ENCODE measurements at places on chromosomes 3 and 15.

DNA sequence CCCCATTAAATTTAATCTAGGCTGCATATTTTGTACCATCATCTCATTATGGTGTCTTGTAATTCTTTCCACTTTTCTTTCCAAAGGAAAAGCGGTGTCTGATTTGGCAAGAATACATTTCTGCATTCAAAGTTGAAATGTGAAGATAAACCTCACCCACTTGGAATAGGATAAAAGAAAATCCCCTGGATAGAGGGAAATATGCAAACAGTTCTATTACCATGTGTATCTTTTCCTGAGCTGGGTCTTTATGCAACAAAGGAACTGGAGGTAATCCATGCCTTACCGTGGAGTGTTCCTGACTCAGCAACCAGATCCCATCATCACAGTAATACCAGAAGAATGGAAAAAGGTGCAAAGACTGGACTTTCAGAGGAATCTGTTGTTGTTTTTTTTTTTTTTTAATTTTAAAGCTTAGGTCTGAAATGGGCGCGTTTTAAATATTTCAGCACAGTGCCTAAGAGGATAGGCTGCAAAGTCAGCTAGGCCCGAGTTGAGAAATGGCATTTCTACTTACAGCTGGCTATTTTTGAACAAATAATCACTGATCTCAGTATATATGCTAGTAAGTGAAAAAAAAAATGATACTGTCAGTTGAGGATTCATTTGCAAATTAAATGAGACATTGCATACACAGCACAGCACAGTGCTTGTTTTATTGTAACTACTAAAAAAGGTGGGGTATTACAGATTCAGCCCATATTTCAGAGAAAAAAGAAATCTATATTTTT, 55.5 kb upstream of the ADAMTS9 start:
- DNase-seq: no peak

GRCh38 chr15:89611317-89611716, 36.0 kb downstream of the TICRR start:
- no peak for DNase-seq

- DNase-seq: no peak
These were observed 7.3 kb downstream of the SSR3 start for GRCh38 chr3:156547637-156548036.

DNA sequence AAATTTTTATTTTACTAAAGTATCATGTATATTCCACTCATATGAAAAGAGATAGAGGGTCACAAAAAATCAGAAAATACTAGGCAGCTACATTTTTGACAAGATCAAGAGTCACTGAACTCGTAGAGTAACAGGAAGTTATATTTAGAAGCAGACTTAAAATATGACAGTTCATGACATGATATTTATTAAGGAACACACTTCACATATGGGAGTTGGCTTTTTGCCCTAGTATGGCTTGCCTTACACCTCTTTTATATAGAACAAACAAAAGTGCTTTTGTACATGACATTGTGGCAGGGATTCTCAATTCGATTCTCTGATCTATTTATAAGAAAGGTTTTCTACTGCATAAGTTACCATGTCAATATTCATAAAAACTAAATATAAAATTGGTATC, 80.1 kb upstream of the GBE1 start:
- DNase-seq: no peak

GRCh38 chr15:88609344-88610090, 11.6 kb upstream of the AEN start:
- DNase-seq: no peak

- DNase-seq: no peak
These were observed 10.9 kb downstream of the AMOTL2 start for GRCh38 chr3:134363381-134363755.

DNA sequence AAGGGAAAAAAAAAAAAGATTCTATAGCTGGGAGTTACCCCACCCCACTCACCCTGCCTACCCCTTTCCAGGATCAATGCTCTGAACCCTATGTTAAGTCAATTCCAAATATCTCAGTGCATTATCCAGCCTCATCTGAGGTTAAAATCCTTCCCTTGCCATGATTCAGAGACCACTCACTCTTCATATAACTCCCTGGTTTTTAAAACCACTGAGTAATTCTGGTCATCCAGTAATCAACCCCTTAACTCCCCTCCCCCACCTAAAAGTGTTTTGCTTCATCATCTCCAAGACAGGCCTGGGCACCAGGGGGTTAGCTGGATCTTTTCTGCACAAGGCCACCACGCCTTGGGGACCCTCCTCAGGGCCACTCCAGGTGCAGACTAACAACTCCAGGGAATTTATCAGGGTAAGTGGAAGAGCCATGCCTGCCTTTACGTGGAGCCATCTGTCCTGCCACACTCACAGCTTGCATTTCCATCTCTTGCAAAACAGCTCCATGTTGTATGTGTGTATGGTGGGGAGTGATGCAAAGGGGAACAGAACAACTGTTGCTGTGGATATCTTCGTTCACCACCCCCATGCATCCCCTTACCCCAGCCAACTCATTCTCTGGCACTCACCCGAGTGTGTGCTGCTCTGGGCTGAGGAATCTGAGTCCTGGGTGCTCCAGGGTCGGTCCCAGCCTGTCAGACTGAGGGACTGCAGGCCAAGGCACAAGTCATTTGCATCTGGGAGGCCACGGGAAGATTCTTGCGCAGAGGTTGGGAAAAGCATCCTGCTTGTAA, 30.7 kb upstream of the RPS17 start:
- DNase-seq: no peak

DNA sequence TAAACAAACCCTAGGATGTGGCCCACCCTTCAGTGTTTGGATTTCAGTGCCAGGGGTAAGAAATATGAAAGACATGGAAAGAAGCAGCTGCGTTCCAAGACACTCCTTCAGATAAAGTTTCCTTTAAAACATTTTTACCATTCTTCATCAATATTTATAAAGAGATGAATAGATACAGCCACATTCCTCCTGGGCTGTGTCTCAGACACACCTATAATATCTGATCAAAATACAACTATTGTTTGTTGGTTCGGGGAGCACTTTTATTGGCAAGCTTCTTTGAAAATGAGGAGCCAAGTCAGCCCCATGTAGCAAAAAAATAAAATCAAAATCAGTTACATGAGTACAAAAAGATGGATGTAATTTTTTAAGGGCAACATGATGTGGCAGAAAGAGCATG, 53.2 kb downstream of the RPL22L1 start:
- DNase-seq: no peak

GRCh38 chr15:36958606-36959005, 141.7 kb downstream of the MEIS2 start:
- DNase-seq: no peak

- no peak for DNase-seq
These were observed 3.3 kb upstream of the THSD4 start for GRCh38 chr15:71111950-71112349.

GRCh38 chr15:79973456-79974195, 2.6 kb upstream of the BCL2A1 start:
- DNase-seq: no peak

DNA sequence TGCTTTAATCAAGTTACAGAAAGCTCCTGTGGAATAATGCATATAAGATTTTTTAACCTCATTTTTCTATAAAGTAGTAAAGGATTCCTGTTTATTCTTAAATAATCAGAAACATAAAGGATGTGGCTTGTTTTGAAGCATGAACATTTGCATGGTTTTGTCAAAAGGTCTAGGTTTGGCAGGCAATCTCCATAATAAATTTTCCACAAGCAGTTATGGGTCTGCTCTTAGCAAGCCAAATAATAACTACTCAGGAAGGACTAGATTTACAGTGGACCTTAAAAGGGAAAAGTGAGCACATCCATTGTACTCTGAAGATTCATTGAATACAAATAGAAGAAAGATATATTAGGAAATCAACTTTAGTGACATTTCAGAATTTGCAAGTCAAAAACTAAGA, 407.3 kb upstream of the CBLB start:
- DNase-seq: no peak

DNA sequence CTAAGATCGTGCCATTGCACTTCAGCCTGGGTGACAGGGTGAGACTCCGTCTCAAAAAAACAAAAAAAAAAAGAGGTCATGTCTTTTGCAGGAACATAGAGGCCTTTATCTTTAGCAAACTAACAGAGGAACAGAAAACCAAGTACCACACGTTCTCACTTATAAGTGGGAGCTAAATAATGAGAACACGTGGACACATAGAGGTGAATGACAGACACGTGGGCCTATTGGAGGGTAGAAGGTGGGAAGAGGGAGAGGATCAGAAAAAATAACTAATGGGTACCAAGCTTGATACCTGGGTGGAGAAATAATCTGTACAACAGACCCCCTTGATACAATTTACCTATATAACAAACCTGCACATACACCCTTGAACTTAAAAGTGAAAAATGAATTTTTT, 401.4 kb upstream of the NAALADL2 start:
- DNase-seq: no peak

- DNase-seq: no peak
These were observed at the start of gene ERC2 for GRCh38 chr3:56468184-56469106. TSS of gene ERC2 (minus strand) at chr3:56468467.

- DNase-seq: no peak
These were observed 5.3 kb downstream of the TM4SF4 start for GRCh38 chr3:149479621-149480325.

DNA sequence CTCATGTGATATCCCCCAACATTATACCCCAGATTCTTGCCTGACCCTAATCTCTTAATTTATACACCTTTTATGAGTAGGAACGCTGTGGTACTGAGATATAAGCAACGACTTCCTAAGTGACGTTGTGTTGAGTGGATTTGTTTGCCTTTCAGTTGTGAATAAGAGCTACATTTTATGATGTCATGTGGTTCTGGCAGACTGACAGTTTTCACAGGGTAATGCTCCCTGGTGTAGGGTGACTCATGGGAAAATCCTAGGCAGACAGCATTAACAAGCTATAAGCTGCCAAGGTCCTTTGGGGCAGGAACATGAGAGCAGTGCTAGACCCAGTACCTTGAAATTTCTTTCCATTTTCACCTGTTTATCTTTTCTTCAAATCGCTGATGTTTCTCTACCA, 11.2 kb downstream of the C3orf52 start:
- DNase-seq: peak; percentile 83

DNA sequence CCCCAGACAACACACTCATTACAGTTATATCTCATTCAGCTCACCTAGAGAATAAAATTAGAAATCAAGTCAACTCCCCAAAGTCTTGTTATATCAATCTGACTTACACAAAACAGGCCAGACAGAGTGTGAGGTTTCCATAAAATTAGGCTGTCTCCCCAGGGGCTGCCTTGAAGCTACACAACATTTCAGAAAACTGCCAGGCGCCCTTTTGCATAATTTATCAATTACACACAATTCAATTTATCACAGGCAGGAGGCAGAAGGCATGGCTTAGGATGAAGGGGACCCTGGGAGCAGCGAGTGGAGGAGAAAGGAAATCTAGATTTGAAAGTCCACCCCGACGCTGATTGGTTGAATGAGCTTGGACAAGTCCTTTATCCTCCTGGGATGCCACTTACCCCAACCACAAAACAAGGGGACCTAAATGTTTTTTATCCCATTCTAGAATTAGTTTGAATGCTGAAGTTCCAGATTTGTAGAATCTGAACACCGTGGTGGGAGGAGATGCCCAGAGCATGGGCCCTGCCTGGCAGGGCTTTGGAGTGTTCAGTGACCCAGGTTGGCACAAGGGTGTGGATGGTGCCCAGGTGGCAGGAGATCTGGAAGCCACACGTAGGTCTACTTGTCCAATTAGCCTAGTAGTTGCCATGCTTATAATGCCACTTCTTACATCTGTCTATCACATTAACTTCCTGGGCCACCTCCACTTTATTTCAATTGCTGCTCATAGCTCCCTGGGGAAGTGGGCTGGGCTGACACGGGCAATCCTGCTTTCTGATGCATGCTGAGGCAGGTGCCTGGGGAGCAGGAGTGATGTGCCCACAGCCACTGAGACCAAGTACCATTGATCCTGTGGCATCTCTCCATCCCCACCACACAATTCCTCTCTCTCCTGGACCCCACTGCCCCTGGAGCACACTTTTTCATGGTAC, 119.8 kb upstream of the TLE3 start:
- no peak for DNase-seq

GRCh38 chr3:22360970-22361369, 610.0 kb upstream of the ZNF385D start:
- DNase-seq: no peak

GRCh38 chr3:64331605-64332004, 106.3 kb upstream of the PRICKLE2 start:
- DNase-seq: no peak

DNA sequence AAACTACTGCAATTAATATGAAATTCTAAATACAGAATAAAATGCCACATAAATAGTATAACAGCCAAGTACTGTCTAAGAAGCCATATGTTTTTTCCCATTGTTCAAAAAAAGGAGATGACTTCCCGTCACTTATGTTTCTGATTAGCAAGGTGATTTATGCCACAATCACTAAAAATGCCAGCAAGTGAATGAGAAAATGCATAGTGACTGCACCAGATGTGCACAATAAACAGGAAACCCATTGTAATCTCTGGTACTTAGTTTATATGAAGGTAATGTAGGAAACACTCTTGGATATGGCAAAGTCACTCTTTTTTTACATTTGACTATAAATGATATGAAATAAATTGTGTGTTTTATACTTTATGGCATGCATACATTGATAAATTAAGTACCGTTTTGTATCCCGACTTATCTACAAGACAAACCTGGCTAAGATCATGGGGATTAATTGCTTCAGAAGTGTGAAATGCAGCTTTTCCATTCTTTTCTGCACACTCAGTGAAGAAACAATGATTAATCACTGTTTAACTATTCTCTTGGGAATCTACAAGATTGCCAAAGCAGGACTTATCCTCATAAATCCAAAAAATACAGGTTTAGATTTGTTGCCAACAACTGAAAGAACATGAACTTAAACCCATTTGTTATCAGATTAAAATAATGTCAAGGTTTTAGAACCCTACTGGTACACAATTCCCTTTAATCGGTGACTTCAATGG, 164.5 kb downstream of the TBC1D5 start:
- no peak for DNase-seq

DNA sequence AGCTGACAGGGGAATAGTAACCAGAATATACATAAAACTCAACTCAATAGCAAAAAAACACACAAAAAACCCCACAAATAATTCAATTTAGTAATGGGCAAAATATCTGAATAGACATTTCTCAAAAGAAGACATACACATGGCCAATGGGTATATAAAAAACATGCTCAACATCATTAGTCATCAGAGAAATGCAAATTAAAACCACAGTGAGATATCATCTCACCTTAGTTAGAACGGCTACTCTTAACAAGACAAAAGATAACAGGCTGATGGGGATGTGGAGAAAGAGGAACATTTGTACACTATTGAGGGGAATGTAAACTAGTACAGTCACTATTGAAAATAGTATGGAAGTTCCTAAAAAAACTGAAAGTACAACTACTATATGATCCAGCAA, 678.6 kb downstream of the MECOM start:
- no peak for DNase-seq

GRCh38 chr3:104669083-104669482, 697.6 kb upstream of the ALCAM start:
- DNase-seq: no peak

GRCh38 chr3:46080124-46080968, 53.1 kb upstream of the XCR1 start:
- DNase-seq: no peak

GRCh38 chr3:103963599-103963998, 1403.1 kb upstream of the ALCAM start:
- DNase-seq: no peak

- no peak for DNase-seq
These were observed 75.2 kb downstream of the GADL1 start for GRCh38 chr3:30819067-30819798.
